ENCODE measurements at places on chromosomes 2 and 18.

- DNase-seq: no peak
These were observed 797.5 kb upstream of the NRXN1 start for GRCh38 chr2:51829477-51829876.

DNA sequence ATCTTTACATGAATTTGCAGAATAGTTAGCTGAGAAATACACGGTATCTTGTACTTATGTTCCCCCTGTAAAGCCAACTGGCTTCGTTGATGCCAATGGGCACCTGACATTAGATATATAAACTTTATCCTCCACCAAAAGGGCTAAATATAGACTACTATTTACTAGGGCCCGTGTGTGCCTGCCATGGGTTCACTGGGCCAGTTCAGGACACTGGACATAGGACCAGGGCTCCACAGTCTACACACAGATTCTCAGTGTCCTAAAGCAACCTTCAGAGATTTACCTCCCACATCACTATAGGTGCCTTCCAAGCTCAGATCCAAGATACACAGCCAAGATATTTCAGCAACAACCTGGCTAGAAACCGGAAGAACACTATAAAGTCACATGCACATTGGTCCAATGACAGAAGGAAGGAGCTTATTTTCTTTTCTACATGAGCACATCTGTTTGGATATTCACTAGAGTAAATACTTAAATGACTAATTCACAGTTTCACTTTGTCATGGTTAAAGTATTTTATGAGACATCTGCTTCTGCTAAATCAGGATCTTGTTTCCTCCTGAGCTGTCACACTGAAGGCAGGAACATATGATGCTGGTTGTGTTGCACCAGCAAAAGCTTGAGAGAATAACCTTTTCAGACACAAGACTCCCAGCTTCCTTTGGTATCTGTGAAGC lies 95.1 kb downstream of the MYO5B start:
- DNase-seq: no peak

DNA sequence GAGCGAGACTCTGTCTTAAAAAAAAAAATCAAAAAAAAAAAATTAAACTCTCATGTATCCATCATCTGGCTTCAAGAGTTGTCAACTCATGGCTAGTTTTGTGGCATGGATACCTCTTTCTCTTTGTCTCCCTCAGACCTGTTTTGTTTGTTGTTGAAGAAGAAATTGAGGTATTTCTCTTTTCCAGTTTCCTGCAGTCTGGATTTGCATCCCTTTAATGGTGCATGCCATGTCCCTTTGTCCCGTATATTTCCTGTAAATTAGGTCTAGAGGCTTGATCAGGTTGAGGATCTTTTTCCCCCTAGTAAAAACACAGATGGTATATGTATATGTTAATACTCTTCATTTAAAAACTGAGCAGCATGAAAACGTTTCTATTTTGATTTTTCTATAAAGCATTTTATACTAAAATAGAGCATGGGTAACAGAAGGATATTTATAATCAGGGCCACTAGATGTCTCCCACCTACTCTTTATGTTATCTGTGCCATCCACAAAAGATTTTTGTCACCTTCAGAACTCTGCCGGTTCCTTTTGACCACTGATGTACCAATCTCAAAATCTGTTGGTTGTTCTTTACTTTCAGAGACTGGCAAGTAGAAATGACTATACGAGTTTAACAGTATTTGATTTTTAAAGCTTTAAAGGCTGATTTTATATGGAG lies 80.1 kb downstream of the GALNT1 start:
- no peak for DNase-seq

GRCh38 chr2:204608237-204608939 lies 63.1 kb downstream of the PARD3B start:
- no peak for DNase-seq

DNA sequence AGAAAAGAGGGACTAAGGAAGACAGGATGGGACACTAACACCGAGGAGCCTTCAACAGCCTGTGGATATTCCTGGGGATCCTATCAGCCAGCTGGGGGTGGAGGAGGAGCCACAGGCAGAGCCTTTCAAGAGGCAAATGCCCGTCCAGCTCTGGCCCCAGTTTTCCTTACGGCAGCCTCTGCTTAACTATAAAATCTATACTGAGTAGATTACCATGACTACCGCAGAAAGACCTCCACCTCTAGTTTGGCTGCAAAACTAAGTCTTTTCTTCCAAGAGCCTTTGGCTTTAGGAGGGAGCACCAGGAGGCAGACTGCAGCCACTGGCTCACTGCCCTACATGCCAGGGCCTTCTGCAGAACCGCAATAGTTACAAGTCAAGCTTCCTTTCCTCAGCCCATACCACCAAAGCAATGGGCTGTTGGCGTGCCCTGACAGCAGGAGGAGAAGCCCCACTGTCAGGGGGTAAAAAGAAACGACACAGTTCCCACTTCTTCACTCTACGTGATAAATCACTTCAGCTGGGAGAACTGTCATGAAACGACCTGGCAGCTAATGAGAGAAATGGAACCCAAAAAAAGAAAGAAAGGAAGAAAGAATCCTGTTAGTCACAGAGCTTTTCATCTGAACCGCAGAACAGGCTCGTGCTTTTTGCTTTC lies 25.1 kb upstream of the CREB1 start:
- DNase-seq: no peak

DNA sequence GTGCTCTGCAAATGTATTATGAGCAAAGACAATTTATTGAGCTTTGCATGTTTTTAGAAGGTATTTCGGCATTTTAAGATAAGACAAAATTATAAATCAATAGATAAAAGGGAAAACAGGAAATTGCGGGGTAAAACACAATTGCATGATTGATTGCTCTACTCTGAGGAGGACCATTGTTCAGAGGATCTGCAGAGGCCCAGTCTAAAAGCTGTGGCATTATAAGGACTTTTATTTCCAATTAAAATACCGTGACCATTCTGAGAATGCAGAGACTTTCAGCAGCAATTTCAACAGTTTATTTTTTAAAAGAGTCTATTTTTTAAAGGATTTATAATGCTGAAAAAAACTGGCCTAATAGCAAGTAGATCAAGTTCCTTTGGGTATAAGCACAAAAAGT lies 62.0 kb downstream of the TPGS2 start:
- no peak for DNase-seq

DNA sequence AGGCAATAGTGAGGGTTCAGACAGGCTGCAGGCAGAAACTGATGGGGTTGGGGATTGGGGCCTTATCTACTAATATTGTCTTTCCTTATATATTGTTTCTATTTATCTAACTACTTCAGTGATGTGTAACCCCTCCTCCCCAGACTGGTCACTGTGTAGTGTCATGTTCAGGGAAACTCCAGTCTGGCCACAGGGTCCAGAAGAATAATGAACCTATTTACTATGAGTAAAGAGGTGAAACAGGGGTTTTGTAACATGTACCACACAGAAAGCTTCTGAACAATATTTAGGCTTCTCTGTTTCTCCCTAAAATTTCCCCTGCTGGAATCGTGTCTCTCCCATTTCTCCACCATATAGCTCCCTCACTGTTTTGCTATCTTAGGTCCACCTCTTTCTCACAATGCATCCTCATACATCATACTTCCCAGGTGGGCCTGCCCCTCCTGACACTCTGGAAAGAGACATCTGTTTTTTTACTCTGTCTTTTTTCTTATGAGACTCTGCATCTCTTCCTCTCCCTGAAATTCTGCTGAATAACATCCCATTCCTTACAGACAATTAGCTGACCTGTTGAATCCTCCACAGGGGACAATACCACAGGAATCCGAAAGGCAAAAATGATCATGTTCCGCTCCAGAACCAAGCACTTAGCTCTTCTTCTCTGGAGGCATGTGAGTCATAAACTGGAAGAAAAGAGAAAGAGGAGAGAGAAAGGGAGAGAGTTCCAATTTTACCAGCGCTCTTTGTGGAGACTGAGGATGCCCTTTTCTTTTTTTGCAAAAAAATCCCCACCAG lies 154.8 kb downstream of the ZEB2 start:
- DNase-seq: no peak

DNA sequence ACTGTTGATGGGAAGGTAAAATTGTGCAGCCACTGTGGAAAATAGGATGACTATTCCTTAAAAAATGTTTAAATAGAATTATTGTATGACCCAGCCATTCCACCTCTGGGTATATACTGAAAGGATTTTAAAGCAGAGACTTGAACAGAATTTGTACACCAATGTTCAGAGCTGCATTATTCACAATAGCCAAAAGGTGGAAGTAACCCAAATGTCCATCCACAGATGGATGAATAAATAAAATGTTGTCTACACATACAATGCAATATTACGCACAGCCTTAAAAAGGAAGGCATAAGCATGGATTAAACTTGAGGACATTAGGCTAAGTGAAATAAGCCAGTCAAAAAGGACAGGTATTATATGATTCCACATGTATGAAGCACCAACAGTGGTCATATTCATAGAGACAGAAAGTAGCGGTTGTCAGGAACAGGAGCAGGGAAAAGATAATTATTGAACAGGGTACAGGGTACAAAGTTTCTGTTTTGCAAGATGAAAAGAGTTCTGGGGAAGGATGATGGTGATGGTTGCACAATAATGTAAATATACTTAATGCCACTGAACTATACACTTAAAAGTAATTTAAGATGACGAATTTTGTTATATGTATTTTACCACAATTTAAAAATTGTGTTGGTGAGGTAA lies 39.4 kb downstream of the EVA1A start:
- DNase-seq: no peak

GRCh38 chr2:150994076-150994475 lies 267.6 kb downstream of the RBM43 start:
- no peak for DNase-seq
